ENCODE measurements at places on chromosomes 4 and X.

DNA sequence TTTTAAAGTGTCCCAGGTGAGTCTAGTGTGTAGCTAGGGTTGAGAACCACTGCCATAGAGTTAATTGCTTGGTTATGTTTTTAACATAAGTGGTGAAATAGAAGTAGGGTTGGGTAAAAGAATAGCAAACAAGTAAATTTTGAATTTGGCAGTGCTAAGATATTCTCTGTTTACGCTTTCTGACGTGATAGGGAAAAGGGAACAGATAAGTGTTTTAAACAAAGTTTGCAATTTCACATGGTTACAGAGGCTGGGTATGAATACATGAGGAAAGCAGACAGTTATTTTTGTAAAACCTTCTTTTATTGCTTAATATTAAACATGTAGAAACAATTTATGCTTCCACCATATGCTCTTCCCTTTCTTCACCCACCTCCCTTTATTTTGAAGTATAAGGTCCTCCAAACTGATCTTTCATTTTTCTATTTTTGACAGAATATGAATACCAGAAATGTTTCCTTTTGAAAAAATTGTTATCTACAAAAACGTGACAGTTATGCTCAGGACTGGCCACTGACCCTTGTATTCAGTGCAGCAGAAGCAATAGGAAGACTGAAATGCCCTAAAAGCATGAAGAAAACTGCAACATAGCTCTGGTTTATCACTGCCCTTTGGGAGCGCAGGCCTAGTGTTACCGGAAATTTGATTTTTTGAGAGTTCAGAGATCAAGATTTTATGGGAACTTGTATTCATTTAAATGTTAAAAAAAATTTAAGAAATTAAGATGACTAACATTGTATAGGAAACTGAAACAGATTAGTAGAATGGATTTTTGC lies 214.4 kb upstream of the ARSJ start:
- DNase-seq = no peak

DNA sequence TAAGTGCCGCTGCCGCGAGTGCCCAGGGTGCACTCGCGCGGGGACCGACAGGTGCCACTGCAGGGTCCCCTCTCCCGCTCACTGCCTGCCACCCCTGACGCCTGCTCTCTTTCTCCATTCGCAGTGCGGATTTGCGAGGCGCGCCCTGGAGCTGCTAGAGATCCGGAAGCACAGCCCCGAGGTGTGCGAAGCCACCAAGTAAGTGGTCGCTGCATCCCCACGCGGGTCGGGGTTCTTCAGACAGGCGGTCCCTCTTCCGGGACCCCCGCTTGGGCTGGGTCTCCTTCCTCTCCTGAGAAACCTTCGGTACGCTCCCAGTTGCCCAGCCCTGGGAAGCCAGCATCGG lies 547 bp downstream of the GUCY1A1 start:
- no peak for DNase-seq

DNA sequence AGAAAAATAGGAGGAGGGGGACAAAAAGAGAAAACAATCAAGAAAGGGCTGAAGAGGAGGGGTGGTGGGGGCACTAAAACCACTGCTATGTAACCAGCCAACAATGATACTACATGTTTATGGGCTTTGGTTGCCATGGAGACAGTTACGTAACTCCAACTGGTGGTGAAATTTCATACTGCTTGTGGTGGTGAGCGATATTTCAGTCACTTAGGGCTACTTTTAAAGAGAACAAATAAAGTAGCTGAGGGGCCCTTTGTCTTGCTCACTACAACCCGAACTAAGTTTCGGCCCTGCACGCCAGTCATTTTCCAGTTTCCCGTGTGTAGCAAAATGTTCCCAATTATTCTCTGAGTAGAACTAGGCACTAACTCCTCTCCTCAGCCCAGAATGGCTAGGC lies 275.2 kb upstream of the EDA2R start:
- DNase-seq = no peak

DNA sequence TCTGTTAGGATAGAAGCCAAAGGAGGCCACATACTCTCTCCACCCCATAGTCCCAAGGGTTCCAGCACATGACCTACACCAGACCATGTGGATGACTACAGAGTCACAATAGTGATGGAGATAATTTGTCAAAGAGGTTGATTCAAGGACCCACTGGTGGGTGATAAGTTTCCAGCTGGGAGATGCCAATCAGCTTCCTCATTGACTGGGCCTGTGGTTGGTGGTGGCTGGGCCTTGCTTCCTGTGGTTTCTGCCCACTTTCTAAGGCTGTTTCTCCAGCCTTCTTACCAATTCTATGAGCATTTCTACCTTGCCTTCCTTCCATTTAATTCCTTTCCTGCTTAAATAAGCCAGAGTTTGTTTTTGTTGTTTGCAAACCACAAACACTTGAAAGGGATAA lies 95.5 kb upstream of the CPEB2 start:
- no peak for DNase-seq

- no peak for DNase-seq
Measured at GRCh38 chr4:41327770-41328169, 71.0 kb downstream of the UCHL1 start.

DNA sequence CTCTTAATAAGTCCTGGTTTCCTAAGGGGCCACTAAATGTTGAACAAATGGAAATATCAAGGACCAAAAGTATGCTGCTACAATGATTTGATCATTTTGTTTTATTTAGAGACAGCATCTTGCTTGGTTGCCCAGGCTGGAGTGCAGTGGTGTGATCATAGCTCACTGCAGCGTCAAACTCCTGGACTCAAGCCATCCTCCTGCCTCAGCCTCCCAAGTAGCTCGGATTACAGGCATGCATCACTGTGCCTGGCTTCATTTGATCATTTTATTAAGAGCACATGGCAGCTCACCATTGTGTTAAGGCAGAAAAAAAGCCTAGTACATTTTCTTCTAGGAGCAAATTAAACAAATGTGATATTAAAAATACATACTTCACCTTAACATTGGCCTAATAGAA lies 52.7 kb downstream of the DCLK2 start:
- DNase-seq = no peak

DNA sequence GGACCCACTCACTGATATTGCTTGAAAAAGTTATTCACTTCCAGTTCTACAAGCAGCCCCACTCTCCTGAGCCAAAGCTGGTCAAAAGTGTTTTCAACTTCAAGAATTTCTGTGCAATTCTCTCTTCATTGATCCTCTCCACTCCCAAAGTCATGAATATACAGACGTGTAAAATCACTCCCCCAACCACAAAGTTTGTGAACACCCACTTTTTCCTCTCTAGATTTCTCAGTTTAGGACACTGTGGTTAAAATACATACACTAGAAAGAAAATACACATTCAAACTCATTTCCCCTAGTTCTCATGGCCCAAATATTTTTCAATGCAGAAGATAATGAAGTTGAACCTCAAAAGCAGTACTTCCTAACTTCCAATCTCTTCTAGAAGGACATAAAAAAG lies 116.3 kb downstream of the MSN start:
- DNase-seq = no peak

DNA sequence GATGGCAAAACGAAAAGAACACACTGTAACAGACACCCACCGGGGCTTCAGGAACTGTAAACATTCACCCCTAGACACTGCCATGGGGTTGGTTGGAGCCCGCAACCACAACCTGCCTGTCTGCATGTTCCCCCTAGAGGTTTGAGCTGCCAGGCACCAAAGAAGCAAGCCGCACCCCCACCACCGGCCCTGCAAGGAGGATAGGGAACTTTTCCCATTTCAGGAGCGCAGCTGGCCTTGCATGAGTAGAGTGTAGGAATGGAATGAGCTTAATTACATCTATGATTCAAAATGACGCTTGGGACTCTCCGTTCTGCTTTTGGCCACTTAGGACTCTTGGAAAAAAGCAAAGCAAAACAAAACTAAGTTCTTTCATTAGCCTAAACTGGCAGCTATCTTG lies 243.6 kb upstream of the CTSO start:
- DNase-seq = no peak

DNA sequence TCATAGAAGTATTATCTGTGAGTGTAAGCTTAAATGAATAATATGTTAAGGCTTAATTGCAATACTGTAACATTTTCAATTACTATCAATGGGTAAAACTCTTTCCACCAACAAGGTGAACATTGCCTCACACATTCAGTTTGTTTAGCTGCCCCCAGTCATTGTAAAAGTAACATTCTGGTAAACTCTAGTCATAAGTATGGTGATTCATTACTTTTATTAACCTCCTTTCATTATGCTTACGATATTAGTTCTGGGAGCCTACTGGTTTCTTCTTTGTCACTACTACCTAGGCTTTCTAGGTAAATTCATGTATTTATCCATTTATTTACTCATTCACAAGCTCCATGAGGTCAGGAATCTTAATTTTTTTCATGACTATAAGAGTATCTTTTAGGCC lies 412.8 kb upstream of the SLIT2 start:
- no peak for DNase-seq

DNA sequence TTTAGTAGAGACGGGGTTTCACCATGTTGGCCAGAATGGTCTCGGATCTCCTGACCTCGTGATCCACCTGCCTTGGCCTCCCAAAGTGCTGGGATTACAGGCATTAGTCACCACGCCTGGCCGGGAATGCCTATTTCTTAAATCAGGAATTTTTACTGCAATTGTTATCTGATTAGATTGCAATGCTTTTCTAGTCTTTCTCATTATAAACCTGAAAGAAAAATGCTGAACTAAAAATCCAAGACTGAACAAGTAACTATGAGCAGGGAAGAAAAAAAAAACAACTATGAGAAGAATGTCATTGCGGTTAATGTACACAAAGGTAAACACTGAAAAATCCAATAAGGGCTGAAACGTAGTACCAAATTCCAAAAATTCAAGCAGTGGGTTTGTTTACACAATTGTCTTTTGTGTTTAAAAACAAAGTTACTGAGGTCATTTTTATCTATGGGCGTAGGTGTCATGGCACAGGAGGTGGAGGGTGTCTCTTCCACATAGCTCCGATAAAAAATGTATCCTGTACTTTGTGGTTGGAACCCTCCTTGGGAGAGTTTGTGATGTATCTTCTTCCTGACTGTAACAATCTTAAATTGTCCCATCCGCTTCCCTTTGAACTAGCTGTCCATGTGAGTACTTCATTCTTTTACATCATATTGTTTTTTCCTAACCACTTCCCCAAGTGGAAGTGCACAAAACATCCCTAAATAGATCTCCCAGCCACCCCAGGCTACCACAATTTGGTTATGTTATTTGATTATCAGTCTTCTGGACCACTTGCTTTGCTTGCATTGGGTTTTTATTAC lies 11.1 kb upstream of the TMEM156 start:
- no peak for DNase-seq

DNA sequence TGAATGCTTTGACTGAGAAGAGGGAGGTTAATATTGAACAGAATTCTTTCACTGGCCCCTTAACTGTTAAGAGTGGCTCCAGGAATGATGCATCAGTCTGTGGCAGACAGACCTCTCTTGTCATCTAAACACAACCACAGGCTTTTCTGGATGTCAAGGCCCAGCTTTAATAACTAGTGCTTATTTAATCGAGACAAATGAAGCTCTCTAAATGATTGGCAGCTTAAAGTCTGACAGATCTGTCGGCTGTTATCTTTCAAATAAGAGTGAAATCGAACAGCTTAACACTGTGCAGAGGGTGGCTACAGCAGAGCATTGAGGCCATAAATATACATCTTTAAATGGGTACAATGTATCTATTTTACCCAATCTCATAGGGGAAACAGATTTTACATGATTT lies 500.8 kb upstream of the PABPC4L start:
- DNase-seq = no peak

DNA sequence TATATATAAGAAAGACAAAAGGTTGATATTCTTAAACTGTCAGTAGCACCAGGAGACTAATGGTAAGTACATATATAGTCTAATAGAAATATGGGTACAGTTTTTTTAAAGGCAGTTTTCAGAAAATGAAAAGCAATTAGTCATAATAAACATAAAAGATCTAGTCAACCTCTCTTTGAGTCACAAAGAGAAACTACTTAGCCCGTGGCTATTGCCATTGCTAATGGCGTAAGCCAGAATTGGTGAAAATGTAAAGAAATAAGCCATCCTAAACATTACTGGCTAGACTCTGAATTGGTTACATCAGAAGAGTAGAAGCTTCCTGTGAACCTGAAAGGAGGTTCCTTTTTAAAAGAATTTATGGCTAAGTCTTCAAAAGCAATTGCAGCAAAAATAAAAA lies 668.7 kb upstream of the CPEB2 start:
- DNase-seq = no peak

- no peak for DNase-seq
Measured at GRCh38 chr4:16663732-16664131, 234.7 kb downstream of the LDB2 start.

DNA sequence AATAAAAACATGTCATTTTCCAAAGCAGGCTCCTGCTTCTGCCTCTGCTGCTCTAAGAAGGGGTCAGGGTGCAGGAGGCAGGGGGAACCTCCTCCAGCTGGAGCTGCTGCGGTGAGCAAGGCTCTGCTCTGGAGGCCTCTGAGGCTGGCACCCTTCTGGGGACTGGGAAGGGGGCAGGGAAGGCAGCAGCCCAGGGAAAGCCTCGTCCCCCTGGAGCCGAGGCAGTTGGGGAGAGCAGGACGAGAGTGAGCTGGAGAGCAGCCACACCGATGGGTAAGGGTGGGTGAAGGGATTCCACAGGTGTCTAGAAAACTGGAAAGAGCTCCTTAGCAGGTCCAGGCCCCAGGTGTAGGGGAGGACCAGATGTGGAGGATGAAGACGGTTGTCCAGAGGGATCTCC lies 2.0 kb upstream of the CTAG2 start:
- DNase-seq = no peak

DNA sequence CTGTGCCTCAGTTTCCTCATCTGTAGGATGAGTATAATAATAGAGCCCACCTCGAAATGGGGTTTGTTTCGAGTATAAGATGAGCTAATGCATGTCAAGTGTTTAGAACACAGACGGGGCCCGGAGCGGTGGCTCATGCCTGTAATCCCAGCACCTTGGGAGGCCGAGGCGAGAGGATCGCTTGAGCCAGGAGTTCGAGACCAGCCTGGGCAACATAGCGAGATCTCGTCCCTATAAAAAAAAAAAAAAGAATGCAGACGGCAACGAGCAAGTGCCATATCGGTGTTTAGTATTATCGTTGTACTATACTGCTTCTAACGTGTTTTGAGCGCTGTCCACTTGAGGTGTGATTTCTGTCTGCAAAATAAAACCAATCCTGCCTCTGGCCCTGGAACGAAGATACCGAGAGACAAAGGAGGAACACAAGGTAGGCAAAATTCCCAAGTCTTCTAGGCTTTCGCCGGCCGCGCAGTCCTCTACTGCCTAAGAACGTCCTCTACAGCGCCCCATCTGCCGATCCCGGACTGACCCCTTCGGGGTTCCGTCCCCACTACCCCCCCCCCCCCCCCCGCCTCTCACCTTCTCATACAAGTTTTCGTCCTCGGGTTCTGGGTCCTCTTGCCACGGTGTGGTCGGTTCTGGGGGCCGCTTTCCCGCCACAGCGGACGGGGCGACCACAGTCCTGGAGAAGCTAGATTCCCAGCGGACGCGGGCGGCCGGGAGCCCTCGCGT lies 442 bp downstream of the NDUFB11 start:
- no peak for DNase-seq

All from central memory CD8-positive, alpha-beta T cell (primary cell).